Lung (tissue), 17 donors: ENCODE measurements at places on chromosomes 1 and 21. TPM values are rescaled to one million over a fixed set of nuclear protein-coding genes. Genes with fewer than 3 reads are reported as not detected.

Gene HNRNPCL2
- total RNA-seq = not detected

Gene ESRRG
- total RNA-seq = 2.4 TPM

Gene WNT9A
- 8.6 TPM for total RNA-seq

Gene PLA2G2A
- 1.8 TPM for total RNA-seq

Gene COL11A1
- total RNA-seq = 7.5 TPM

Gene MROH9
- total RNA-seq = 11.6 TPM

Gene SPATA46
- total RNA-seq = not detected

Gene ZMYM1
- 31.6 TPM for total RNA-seq

Gene KCNAB2
- 86.4 TPM for total RNA-seq

Gene AK5
- 3.0 TPM for total RNA-seq

Gene CD101
- total RNA-seq = 2.2 TPM

Gene SLC2A5
- 2.8 TPM for total RNA-seq
